SK-N-DZ (cell line): ENCODE measurements at places on chromosomes 5 and 9.
A peak's percentile ranks its signal among the peaks of the same experiment; 100 is the strongest.

DNA sequence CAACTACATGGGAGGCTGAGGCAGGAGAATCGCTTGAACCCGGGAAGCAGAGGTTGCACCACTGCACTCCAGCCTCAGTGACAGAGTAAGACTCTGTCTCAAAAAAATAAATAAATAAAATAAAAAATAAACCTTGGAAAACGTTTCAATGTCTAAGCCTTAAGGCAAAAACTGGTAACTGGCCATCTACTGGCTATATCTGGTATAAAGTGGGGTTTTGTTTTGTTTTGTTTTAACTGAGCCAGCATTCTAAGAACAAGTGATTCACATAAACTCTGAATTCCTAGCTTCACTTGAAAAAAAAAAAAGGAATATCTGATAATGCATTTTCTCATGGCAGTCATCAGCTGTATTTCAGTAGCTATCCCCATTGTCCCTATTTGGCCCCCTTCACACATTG lies 126.1 kb upstream of the EFNA5 start:
- no peak for DNase-seq

GRCh38 chr9:132381966-132382541 lies 24.6 kb downstream of the TTF1 start:
- DNase-seq = no peak

GRCh38 chr5:167557359-167557758 lies 734.1 kb upstream of the WWC1 start:
- no peak for DNase-seq

- peak; percentile 50 for DNase-seq
These were observed 1.1 kb upstream of the TLE4 start for GRCh38 chr9:79570448-79571308.

DNA sequence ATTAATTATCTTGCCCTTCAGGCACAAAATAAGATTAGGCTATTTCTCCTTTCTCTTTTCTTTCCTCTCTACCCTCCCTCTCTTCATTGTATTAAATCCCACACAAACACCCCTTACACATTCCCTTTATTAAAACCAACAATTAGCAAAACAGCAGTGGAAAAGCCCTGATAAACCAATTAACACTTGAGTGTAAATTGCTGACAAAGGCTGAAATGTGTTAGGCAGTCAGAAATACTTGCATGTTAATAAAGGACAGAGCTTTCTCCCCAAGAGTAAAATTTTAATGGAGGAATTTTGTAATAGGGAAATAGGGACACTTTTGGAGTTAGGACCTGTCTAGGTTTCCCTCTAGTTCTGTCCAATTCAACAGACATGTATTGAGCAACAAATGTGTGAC lies 370.9 kb downstream of the MRPS30 start:
- no peak for DNase-seq
